ENCODE measurements at places on chromosomes 4 and X.

- no peak for DNase-seq
Observed at GRCh38 chr4:27474691-27475090, 614.0 kb downstream of the STIM2 start.

- DNase-seq: no peak
Observed at GRCh38 chr4:187236209-187236890, 512.7 kb upstream of the FAT1 start.

- DNase-seq: no peak
Observed at GRCh38 chrX:2596045-2596444, 95.0 kb upstream of the CD99 start.

DNA sequence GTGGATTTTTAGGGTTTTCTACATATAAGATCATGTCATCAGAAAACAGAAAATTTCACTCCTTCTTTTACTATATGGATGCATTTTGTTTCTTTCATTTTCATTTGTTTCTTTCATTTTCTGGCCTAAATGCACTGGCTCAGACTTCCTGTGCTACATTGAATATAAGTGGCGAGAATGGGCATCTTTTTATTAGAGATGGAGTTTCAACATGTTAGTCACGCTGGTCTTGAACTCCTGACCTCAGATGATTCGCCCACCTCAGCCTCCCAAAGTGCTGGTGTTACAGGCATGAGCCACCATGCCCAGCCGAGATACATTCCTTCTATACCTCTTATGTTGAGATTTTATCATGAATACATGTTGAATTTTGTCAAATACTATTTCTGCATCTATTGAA lies 61.8 kb downstream of the BRWD3 start:
- no peak for DNase-seq

GRCh38 chrX:72126539-72127140 lies 5.1 kb downstream of the RTL5 start:
- DNase-seq: peak; percentile 68

DNA sequence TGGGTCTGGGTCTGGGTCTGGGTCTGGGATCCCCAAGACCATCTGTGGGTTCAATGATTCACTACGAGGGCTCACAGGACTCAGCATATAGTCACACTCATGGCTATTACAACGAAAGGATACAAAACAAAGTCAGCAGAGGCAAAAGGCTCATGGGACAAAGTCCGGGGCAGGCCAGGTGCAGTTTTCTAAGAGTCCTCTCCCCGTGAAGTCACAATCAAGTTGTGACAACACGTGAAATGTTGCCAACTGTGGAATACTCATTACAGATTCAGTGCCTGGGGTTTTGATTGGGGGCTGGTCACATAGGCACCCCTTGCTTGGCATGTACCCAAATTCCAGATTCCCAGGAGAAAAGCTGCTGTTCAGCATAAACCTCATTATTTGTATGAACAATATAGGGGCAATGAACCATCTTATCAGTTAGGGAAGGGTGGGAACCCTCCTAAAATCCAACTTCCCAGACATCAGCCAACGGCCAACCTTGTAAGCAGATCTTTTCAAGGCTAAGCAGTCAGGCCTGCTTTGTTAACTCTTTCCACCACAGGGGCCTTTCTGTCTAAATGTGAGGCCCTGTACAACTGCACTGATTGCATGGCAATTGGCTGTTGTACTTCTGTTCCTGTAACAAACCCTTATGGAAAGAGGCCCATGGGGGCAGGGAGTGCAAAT lies 58.2 kb upstream of the DIPK2B start:
- DNase-seq: no peak

DNA sequence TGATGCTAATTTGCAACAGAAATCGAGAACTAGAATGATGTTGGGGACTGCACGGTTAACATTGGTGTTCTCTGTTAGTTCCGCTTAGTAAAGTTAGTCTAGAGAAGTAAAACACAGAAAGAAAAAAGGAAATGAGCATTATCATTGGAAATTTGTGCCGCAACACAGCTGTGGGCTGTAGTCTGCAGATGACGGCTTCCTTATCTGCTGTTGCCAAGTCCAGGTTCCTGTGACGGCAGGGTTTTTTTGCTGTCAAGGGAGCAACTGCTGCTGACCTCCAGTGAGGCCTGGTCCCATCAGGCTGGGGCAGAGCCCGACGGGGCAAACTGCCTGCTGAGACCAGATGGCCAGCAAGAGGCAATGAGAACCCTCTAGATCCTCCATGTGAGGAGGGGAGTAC lies 38.9 kb upstream of the PHEX start:
- no peak for DNase-seq

- peak; percentile 45 for DNase-seq
Observed at GRCh38 chrX:119398974-119399771, at the start of gene SLC25A43. TSS of gene SLC25A43 (plus strand) at chrX:119399336. CDS start at chrX:119399404, 68 bp downstream.

DNA sequence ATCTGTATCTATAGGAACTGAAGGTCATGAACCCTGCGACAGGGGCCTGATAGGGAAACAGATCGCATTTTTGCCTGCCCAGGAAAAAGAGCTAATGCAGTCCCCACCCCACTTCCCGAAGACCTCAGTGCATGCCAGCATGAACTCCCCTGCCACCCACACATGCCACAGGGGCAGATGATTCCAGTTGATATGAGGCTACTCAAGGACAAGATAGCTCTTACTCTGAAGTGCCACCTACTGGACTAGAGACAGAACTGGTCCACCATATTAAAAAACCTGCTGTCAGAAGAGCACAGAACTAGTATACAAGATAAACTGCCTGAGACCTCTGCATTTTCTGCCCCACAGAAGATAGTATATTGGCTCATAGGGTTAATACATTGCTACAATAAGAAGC lies 68.0 kb downstream of the YIPF7 start:
- peak; percentile 28 for DNase-seq

DNA sequence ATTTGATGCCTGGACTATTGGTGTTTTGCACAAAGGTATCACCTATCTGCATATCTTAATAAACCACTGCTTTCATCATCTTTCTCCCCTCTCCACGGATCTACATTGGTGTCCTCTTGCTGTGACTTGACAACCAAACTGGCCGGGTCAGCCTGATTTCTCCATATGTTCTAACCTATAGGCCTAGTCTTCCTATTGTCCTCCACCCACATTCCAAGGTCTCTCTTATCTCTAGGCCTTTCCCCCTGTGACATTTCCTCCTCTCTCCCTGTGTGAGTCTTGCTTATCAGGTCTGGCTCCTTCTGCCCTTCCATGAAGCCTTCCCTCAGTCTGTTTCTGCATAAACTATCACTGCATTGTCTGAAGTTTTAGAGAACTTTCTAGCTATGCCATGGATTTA lies 33.7 kb downstream of the ARHGAP24 start:
- DNase-seq: no peak

GRCh38 chr4:6092971-6093370 lies 74.7 kb upstream of the C4orf50 start:
- DNase-seq: no peak

GRCh38 chr4:137393044-137393443 lies 139.2 kb downstream of the PCDH18 start:
- no peak for DNase-seq

DNA sequence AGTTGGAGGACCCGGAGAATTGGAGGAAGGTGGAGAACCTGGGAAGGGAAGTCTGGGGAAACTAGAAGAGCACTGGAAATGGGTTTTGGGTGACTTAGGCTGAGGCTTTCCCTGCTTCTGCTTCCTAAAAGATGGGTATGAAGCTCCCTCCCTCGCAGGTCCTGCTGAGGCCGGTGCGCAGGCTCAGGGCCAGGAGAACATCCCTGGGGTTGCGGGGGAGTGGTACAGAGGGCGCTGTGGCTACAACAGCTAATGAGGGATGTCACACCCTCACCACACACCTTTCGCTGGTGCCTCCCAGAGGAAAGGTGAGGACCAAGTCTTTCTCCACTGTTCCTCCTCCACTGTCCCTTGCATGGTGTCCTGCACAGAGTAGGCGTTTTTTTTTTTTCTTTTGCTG lies 15.8 kb downstream of the APLN start:
- no peak for DNase-seq

GRCh38 chr4:99625369-99625768 lies 32.3 kb downstream of the C4orf54 start:
- DNase-seq: no peak

DNA sequence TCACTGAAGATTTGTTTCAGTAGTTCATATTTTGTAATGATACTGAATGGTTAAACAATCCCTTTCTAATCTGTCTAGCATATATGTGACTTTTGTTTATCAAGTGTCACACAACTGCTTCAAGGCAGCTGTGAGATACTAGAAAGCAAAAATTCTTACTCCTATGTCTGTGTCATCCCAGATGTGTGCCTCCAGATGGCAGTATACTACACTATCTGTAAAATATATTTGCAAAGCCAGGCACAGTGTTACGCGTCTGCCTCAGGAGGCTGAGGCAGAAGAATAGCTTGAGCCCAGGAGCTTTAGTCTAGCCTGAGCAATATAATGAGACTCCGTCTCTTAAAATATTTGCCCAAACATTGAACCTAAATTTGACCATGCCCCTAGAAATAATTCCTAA lies 4.0 kb downstream of the NUDT10 start:
- peak; percentile 64 for DNase-seq

DNA sequence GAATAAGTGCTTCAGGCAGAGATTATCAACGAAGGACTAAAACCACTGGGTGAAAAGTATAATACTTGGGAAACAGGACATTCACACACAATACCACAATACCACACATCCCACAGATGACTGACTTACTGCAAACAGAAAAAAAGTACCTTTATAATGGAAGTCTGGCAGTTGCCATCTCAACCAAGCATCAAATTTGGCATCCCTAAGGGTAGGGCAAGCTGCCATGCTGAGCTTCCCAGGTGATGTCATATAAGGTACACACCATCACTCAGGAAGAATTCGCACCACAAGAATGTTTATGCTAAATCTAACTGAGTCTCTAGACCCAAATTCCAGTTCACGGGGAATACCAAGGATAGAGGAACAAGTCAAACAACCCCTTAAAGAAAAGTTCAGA lies 9.1 kb downstream of the QDPR start:
- DNase-seq: no peak

- no peak for DNase-seq
Observed at GRCh38 chrX:115409551-115409950, 120.0 kb downstream of the LUZP4 start.

- DNase-seq: no peak
Observed at GRCh38 chr4:968621-969394, 4.6 kb downstream of the DGKQ start.

GRCh38 chr4:52910115-52910514 lies 48.0 kb downstream of the RASL11B start:
- no peak for DNase-seq

DNA sequence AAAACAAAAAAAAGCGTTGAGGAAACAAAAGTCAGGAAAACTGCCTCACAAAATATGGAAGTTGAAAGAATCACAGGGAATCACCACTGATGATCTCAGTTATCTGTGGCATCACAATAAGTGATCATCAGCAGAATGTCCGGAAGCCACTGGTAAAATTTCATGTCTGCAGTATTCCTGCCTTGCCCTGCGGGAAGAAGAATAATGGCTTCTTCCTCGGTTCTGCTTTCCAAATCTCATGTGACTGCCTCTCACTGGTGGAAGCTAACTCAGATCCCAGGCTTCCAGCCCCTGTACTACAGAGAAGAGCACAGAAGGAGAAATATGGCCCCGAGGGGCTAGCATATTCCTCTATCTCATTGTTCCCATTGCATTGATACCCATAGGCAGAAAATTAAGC lies 12.7 kb upstream of the ZNF330 start:
- DNase-seq: no peak

DNA sequence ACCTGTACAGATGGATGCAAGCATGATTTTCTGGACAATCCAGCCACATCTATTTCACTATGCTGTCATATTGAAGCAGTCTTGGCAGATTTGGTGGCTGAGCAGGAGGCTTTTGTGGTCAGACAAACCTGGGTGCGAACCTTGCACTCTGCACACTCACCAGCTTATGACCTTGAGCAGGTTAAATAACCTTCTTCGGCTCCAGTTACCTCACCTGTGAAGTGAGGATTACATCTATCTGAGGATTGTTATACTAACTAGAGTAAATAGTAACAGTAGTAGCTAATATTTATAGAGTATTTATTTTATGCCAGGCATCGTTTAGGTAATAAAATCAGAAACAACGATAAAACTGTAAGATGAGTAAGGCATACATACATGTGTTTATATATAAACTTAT lies 150.0 kb downstream of the PPP3CA start:
- DNase-seq: no peak

DNA sequence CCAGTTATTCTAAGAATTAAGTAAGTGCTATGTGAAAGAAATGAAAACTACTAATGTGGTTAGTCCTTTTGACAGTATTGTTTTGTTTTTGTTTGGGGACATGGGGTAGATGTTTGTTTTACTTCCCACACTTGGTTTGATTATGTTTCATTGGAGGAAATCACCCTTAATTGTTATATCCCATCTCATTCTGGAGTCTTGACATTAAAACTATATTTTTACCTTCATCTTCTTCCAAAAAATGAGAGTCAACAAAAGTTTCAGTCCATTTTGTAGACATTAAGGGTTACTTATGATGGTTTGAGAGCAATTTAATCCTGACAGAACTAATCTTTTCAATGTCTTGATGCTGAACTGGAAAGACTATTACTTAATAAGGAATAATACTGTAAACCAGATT lies 108.7 kb downstream of the GPC3 start:
- DNase-seq: no peak

- DNase-seq: peak; percentile 42
Observed at GRCh38 chr4:122602277-122603142, 18.4 kb downstream of the IL21 start.

GRCh38 chr4:21898101-21898500 lies 50.5 kb downstream of the KCNIP4 start:
- no peak for DNase-seq

DNA sequence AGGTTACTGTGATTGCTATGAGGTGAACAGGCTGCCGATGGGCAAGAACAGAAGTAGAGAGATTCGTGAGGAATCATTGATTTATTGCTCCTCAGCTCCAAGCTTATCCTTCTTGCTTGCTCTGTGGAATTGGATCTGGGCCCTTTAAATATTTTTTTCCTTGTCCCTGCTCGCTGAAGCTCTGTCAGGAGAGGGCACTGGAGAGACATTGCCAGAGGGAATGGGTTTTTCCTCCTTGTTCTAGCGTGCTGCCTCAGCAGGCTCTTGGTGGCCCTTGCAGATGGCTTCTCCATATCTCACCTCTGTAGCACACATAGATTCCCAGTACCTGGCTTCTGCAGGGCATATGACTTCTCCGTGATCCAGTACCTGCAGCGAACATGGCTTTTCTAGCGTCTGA lies 67.4 kb downstream of the CNGA2 start:
- DNase-seq: no peak

- no peak for DNase-seq
Observed at GRCh38 chr4:138927072-138927471, 88.5 kb upstream of the NOCT start.

DNA sequence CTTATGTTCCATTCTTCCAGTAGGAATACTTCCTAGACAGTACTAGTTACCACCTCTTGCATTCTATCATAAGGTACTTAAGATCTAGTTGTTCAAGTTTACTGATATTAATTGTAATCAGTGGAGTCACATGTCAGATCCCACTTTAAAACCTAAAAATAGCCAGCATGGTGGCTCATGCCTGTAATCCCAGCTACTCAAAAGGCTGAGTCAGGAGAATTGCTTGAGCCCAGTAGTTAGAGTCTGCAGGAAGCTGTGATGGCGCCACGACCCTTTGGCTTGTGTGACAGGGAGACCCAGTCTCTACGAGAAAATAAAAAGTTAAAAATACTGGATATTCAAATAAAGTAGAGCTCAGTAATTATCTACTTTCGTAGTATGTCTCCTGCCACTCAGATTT lies 57.7 kb downstream of the MAD2L1 start:
- DNase-seq: no peak
